RPMI7951 (cell line): ENCODE measurements at places on chromosomes 3 and 15. TPM values are rescaled to one million over a fixed set of nuclear protein-coding genes. Genes with fewer than 3 reads are reported as not detected.

GRCh38 chr3:39780352-39780751 is 29.1 kb upstream of the MYRIP start:
- no peak for DNase-seq

DNA sequence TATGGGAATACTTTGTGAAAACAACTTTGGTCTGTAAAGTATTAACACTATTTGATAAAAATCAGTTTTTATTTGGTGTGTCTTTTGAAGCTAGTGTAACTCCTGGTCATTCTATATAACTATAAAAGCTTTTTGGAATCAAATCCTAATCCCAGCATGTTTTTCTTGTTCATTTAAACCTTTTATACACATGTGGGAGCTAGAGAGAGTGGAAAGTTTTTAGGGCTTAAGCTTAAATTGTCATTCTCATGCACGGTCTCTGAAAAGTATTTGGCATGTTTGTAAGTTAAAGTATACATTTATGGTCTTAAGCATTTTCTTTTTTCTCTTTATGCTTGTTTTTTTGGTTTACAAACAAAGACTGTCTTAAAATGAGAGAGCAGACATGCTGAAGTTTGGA is 83.4 kb upstream of the RARB start:
- no peak for DNase-seq

The C2CD4B gene
- total RNA-seq = not detected in 2 replicates

DNA sequence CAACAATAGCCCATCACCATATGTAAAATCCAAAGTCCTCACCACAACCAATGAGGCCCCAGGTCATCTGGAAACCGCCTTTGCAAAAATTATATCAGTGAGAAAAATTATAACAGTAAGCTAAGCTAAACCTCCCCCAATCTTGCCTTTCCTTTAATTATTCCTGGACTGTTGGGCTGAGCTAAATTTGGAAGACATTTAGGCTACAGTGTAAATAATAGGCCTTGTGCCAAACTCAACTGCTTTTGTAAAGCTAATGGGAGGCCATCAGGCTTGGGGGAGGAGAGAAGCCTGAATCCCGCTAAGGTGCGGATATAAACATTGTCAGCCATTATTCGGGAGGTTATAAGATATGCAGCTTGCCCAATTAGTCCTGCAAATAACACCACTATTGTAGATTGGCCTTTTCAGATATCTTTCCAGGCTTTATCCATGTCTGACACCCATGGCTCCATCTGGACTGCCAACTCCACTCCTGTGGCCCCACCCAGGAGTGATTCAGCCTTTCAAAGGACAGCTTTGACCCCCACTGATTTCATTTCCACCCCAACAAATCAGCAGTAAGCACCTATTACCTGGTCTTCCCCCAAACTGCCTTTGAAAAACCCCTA is 53.0 kb upstream of the CA12 start:
- DNase-seq = no peak

DNA sequence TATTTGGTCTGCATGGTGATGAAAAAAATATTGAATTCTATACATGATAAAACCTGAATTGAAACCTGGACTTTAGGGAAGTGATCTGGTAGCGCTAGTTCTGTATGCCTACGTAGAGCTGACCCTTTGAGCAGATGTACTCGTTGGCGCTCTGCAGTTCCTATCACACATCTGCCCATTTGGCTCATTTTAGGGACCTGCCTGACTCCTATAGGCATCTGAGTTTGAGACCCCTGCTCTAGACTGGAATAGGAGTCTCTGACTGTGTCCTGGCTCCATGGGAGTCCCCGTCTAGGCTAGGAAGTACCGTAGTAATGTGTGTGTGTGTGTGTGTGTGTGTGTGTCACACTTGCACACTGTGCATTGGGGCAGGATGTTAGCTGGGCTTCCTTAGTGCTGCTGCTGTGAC is 21.2 kb downstream of the STARD5 start:
- DNase-seq = no peak

DNA sequence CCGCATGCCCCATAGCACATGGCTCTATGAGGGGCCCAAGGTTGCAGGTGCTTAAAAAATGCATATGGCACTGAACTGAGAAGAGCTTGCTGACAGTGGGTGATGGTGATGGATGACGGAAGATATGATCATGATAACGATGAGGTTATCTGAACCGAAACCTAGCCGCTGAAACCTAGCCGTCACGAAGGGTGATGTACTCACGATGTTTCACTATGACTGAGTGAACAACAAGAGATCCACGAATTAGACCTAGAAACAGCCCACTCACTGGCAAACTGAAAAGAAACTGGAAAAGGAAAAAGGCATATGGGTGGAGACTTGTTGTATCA is 57.6 kb upstream of the BCL6 start:
- DNase-seq = no peak

GRCh38 chr3:124512881-124513609 is 217.2 kb upstream of the UMPS start:
- no peak for DNase-seq

DNA sequence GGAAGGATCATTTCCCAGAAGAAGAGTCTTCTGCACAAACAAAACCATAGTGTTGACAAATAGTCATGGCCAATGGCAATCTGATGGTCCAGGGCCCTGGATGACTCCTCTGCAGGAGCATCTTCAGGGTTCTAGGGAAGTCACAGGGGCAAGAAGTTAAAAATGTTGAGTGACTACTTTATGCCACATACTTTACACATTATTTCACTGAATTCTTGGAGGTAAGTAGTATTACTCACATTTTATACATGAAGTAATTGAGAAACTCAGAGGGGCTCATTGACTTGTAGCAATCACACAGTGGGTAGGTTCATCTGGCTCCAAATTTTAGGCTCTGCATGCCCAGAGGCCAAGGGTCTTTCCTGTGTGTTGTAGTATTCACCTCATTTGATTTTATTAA is 430.2 kb upstream of the MCTP2 start:
- DNase-seq = no peak

DNA sequence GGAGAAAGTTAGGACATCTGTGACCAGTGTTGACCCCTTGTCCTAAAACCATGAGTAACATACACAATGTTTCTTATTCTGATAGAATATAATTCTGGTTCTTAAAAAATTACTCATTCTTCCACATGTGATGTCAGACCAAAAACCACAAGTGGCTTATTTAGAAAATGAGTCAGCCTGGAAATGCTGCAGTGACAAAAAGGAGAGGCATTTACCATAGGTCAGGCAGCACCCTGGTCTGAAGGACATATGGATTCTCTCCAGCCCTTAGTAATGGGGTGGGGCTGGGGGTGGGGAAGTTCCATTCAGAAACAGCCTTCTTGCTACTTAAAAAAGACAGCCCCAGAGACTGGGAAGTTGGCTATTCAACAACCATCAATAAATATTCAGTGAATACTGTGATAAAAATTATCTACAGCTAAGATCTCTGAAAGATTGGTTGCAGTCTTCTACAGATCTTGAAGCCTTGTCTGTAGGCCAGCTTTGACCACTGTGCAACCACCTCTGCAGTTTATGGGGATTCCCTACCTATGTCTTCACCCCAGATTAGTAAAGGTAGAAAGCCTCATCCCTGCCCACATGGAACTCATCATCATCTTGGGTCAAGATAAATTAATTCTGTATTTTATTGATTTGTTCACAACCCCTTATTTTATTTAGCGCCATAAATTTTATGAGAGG is 34.9 kb upstream of the TIMP4 start:
- peak; percentile 98 for DNase-seq

GRCh38 chr3:172202797-172203196 is 163.4 kb downstream of the FNDC3B start:
- DNase-seq = no peak

DNA sequence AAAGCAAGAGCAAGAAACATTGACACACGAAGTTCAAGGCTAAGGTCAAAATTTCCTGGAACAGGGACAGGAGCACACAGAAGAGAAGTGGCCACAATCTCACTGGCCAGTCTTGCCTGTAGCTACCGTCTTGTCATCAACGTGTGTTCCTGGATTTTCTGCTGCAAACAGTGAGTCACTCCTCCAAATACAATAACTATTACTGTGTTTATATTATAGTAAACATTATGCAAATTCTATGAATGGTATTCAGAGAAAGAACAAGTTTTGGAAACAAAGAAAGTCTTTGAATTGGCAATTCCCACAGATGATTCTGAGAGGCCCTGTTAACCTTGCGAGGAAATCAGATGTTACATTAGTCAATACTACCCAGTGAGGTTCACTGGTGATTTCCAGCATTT is 220.5 kb downstream of the FAM43A start:
- peak; percentile 59 for DNase-seq

GRCh38 chr15:92200891-92201290 is 192.8 kb upstream of the ST8SIA2 start:
- no peak for DNase-seq

GRCh38 chr15:62742409-62743171 is 300.0 kb upstream of the TPM1 start:
- peak; percentile 88 for DNase-seq

The CHRNA5 gene
- total RNA-seq = 11.7 and 12.0 TPM in 2 replicates

The MB21D2 gene
- 8.8 and 8.9 TPM in 2 replicates for total RNA-seq
